ENCODE measurements at places on chromosomes 3 and 15. TPM values are rescaled to one million over a fixed set of nuclear protein-coding genes. Genes with fewer than 3 reads are reported as not detected.

- DNase-seq, result peak; percentile 19
These were observed 73.1 kb upstream of the BHLHE40 start for GRCh38 chr3:4906107-4906621.

Gene LRTM1
- total RNA-seq, result not detected

- DNase-seq, result no peak
These were observed 214.3 kb downstream of the MCTP2 start for GRCh38 chr15:94445566-94446160.

DNA sequence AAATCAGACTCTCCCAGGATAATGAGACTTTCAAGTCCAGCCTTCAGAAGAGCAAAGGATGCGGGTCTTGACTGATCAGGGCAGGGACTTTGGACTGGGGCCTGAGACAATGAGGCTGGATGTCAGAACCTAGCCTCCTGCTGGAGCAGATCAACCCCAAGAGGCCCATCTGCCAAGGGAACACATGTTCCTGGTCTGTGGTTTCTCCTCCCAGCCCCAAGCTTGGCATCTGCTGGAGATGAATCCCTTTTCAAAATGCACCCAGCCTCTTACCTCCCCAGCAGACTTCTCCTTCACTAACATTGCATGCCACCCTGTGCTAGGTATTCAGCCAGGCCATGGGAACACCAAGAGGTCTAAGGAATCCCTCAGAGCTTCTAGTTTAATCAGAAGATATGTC is 43.7 kb upstream of the MFGE8 start:
- no peak for DNase-seq

GRCh38 chr3:36734742-36735141 is 29.6 kb downstream of the DCLK3 start:
- no peak for DNase-seq

Gene CHCHD4
- 48.5 TPM for total RNA-seq

Gene UROC1
- not detected for total RNA-seq

- DNase-seq, result no peak
These were observed 60.9 kb upstream of the THSD4 start for GRCh38 chr15:71054286-71054952.

- DNase-seq, result no peak
These were observed 421.2 kb upstream of the TPRG1 start for GRCh38 chr3:188750617-188751016.

DNA sequence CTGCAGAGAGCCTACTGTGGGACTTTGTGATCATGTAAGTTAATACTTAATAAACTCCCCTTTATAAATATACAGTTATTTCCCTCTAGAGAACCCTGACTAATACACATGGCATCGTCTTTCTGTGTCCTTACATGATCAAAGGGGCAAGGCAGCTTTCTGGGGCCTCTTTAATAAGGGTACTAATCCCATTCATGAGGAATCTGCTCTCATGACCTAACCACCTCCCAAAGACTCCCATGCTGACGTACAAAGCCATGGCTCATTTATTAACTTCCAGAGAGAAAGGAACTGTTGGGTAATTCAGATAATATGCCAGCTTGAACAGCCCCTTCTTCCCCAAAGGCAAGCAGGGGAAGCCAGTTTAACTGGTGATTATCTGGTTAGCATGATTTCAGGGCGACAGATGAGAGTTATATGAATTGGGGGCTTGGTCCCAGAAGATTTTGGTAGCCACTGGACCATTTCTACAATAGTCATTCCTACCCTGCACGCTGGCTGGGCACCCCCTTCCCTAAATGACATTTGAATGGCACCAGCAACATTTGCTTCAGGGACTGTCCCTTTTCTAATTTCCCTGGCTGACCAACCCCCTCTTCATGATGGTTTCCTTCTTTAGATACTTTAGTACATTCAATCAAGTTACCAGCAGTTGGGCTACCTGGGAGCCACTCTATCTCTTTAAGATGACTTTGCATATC is 83.6 kb upstream of the C3orf80 start:
- DNase-seq, result no peak

DNA sequence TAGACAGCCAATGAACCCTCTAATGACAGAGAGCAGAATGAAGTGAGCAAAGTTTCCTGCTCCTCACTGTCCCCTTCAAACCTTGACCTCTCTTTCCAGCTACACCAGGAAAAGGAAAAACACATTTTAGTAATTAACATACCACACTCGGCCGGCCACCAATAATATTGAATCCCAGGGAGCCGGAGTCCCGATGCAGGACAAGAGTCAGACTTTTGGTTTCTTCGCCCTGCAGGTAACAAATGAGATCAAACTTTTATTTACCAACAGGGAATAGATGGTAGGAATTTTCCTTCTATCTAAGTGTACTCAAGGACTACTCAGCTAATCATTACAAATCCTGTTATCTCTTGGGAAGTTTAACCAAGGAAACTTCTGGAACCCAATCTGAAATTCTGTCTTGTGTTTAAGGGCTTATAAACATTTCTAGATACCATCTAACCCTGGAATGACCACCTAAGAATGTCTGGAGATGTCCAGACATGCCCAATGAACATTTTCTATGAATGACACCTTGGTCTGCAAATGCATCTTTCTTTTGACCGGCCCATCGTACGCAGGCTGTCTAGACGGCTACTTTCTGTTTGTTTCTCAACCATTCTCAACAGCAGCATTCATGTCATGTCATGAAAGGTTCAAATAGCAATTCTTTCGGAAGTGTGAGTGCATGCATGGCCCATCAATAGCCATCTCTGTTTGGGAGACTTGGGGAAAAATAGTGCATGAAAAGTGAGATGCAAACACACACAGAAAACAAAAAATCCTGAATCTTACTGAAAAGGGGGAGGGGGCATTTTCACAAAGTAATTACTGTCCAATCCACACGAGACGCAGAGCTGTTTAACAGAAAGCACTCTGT is 16.1 kb downstream of the PDZRN3 start:
- DNase-seq, result no peak

Gene COPG1
- total RNA-seq, result 315 TPM

DNA sequence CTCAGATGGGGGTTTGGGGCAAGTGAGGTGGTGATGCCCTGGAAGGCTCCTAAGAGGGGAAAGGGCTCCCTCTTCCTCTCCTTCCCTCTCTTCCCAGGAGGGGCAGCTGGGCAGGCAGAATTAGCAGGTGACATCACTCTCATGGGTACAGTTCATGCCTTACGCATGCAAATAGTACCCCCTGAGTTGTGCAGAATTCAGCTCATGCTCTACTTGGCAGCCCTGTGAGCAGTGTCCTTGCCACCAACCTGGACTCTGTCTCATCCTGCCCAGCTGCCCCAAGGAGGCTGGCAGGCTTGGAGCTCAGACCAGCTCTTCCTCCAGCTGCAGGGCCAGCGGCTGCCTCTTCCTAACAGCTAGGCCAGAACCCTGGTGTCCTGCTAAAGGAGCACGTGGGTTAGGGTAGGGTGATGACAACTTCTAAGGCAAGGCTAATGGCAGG is 3.3 kb downstream of the CHAC1 start:
- no peak for DNase-seq

DNA sequence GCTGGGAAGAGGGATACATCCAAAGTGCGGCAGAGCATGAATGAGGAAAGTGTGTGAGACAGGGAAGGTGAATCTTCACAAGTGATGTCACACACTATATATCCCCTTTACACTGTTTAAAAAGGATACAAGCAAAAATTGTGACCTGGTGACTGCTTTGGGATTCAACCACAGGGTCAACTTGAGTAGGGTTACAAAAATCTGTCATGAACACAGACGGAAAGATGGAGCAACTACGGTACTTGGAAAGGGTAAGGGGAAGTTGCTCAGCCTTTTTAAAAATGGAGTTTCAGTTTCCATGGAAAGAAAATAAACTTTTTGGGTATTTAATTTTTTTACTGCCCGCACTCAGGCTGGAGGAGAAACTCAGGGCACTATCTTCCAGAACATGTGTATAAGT is 60.3 kb downstream of the B3GNT5 start:
- DNase-seq, result no peak

- DNase-seq, result no peak
These were observed 155.2 kb downstream of the UACA start for GRCh38 chr15:70608144-70608543.

Gene IGSF11
- not detected for total RNA-seq

DNA sequence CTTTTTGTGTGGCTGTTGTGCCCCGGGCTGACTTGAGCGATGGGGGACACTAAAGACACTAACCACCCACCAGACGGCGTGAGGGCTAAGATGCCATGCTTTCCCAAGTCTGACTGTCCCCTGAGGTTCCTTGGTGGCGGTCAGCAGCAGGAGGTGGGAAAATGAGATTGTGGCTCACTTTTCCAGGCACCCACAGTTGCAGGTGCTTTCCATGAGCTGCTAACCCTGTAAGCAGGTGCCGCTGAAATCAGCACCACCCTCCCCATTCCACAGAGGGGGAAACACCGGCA is 17.7 kb downstream of the PRR23E start:
- no peak for DNase-seq

- DNase-seq, result no peak
These were observed 68.4 kb downstream of the WHAMM start for GRCh38 chr15:82877825-82878224.

GRCh38 chr3:101574388-101575112 is 570 bp downstream of the PCNP start:
- peak; percentile 61 for DNase-seq

Gene TP63
- not detected for total RNA-seq

Gene SYNM
- 5.6 TPM for total RNA-seq

Gene ROBO2
- total RNA-seq, result not detected

- no peak for DNase-seq
These were observed 130.7 kb downstream of the APBA2 start for GRCh38 chr15:29016518-29016917.

Gene STIMATE
- 10.2 TPM for total RNA-seq

- DNase-seq, result no peak
These were observed 22.2 kb downstream of the TMEM212 start for GRCh38 chr3:171865191-171865865.

DNA sequence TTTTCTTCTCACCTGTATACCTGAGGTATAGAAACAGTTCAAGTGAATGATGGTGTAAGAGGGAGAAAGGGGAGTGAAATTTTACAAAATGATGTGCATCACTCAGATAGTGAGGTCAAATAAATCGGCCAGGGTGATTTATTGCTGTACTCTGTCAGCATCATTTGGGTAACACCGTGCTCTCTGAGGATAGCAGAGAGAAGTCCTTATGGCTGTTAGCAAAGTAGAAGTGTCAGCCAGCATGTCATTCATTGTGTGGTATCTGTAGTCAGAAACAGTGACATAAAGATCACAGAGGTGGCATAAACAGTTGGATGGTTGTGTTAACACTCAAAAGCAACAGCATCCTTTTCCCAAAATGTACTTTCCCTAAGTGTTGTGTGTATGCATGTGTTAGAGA is 53.4 kb downstream of the PSMD6 start:
- DNase-seq, result no peak

DNA sequence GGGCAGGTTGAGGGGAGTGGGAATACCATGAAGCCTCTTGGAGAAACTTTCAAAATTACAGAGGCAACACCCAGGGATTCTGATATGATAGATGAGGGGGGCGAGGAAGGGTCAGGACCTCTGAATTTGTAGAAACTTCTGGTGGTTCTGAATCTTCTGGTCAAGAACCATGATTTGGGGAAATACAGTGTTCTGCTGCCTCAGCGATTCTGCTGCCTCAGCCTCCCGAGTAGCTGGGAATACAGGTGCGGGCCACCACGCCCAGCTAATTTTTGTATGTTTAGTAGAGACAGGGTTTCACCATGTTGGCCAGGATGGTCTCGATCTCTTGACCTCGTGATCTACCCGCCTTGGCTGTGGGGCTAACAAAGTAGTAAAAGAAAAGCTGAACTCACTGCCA is 70.4 kb downstream of the MAGEF1 start:
- DNase-seq, result no peak

- no peak for DNase-seq
These were observed 76.2 kb downstream of the PRICKLE2 start for GRCh38 chr3:64148955-64149653.

DNA sequence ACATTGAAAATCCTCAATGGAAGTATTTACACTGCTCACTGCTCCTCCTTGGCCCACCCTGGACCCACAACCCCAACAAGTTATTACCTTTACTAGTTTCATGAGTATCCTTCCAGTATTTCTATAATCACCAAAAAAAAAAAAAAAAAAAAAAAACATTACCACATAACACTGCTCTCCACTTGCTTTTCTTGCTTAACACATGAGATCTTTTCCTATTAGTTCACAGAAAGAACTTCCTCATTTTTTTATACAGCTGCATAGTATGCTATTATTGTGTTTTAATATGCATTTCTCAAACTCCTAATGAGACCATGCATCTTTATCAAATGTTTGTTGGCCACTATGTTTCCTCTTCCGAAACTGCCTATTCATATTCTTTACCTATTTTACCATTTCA is 14.6 kb downstream of the GABPB1 start:
- no peak for DNase-seq

Gene CCDC39
- total RNA-seq, result 0.22 TPM

Gene OR5K2
- not detected for total RNA-seq

GRCh38 chr3:57085211-57085610 is 24.7 kb downstream of the SPATA12 start:
- no peak for DNase-seq

DNA sequence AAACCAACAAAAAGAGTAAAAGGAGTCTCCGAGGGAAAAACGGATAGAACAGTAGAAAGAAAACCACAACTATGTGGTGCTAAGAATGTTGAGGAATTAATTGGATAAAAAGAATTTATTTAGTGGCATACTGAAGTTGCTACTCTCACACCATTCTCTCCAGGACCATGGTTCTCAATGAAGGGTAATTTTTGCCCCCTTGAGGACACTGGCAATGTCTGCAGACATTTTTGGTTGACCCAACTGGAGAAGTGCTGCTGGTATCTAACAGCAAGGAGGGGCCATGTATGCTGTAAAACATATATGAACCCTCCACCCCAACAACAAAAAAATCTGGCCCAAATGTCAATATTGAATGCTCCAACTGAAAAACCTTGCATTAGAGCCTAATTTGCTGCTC is 85.9 kb upstream of the CSPG5 start:
- DNase-seq, result peak; percentile 30

- DNase-seq, result no peak
These were observed 84.1 kb downstream of the AKAP13 start for GRCh38 chr15:85464471-85464870.

- no peak for DNase-seq
These were observed 133.0 kb upstream of the SNTN start for GRCh38 chr3:63519426-63519825.

Gene HHATL
- not detected for total RNA-seq

DNA sequence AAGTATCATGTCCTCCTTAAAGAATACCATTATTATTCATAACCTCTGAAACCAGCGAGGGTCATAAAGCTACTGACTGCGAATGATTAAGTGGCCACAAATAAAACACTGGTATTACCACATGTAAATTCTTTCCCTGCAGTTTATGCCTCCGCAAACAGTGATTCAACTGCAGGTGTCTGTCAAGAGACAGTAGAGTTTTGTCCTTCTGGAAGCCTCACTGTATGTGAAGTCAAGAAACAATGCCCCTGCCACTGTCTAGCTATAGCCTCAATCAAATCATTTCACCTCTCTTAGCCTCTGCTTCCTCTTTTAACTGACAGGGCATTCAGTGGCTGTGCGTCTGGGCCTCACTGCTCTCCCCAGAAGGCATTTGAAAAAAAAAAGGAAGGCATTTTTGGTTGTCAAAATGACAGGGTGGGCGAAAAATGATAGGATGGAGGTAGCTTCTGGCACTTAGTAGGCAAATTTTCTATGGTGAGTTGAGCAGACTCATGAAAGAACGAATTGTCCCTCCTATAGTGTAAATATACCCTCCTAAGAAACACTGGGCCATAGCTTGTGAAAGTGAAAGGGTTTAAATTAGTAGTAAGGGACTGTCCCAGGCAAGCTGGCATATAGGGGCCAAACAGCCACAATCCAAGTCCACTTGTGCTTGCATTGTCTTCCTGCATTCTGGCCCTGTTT is 66.7 kb downstream of the FILIP1L start:
- peak; percentile 93 for DNase-seq

Gene AMIGO3
- 1.0 TPM for total RNA-seq

Measured in A172 (cell line).